Adrenal gland (tissue), 19 donors: ENCODE measurements at places on chromosomes 16 and 17. TPM values are rescaled to one million over a fixed set of nuclear protein-coding genes. Genes with fewer than 3 reads are reported as not detected.

SLC5A11 gene
- total RNA-seq, result not detected

NOTUM gene
- total RNA-seq, result not detected

CAPNS2 gene
- total RNA-seq, result not detected

ATP2A3 gene
- total RNA-seq, result 14.3 TPM

GLTPD2 gene
- not detected for total RNA-seq

DPEP3 gene
- not detected for total RNA-seq

GPR142 gene
- total RNA-seq, result not detected

ZNF319 gene
- 17.9 TPM for total RNA-seq

AATK gene
- total RNA-seq, result 13.4 TPM

CES5A gene
- total RNA-seq, result not detected

QPRT gene
- 143 TPM for total RNA-seq

DNA sequence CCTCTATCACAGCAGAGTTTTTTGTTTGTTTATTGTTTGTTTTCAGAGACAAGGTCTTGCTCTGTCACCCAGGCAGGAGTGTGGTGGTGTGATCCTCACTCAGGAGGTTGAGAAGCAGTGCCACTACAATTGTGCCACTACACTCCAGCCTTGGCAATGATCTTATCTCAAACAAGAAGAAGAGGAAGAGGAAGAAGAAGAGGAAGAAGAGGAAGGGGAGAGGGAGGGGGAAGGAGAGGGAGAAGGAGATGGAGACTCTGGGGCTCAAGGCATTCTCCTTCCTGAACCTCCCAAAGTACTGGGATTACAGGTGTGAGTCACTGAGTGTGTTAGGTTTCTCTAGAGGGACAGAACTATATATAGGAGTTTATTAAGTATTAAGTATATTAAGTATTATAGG lies 17.1 kb upstream of the C17orf58 start:
- no peaks in the 10 kb centered on the region for H3K4me1 ChIP-seq
- no peak overlapping the region for H3K27ac ChIP-seq
- DNase-seq, result no peak
- no peak overlapping the region for H3K4me3 ChIP-seq
- no peaks in the 10 kb centered on the region for H3K36me3 ChIP-seq
- no peaks in the 10 kb centered on the region for H3K27me3 ChIP-seq

DNA sequence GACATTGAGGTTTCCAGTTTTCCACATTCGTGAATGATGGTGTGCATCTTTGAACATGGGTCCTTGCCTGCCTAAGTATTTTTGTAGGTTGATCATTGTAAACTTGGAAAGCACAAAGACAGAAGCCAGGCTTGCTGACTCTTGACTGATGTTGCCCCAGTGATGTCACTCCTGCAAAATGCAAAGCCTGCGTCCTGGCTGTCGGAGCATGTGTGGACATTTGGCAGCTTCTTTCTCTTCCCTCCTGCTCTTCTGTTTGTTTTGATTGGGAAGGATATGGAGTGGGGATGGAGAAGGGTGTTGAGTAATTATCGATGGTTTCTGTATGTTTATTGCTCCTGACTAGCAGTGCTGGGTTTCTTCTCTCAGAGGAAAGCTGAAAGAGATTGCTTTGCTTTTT lies 3.2 kb downstream of the NDE1 start:
- H3K4me3 ChIP-seq, result no peak overlapping the region
- no peaks in the 10 kb centered on the region for H3K36me3 ChIP-seq
- H3K27me3 ChIP-seq, result no peaks in the 10 kb centered on the region
- no peak overlapping the region for H3K27ac ChIP-seq
- no peak for DNase-seq

GRCh38 chr17:1030684-1031532 lies 34.0 kb downstream of the TIMM22 start:
- peak; percentile 89 for DNase-seq
- peak overlapping the region; percentile 52 for H3K27ac ChIP-seq
- H3K4me1 ChIP-seq, result peaks cover 16% of the 10 kb centered on the region
- no peaks in the 10 kb centered on the region for H3K27me3 ChIP-seq

GRCh38 chr17:66417300-66417719 lies 114.9 kb downstream of the PRKCA start:
- no peaks in the 10 kb centered on the region for H3K36me3 ChIP-seq
- H3K27ac ChIP-seq, result no peak overlapping the region
- H3K27me3 ChIP-seq, result no peaks in the 10 kb centered on the region
- no peak overlapping the region for H3K4me3 ChIP-seq

- no peak overlapping the region for H3K27ac ChIP-seq
- no peaks in the 10 kb centered on the region for H3K4me1 ChIP-seq
- no peaks in the 10 kb centered on the region for H3K36me3 ChIP-seq
- no peak overlapping the region for H3K4me3 ChIP-seq
Observed at GRCh38 chr16:66596986-66597848, 7.3 kb upstream of the CMTM3 start.

DNA sequence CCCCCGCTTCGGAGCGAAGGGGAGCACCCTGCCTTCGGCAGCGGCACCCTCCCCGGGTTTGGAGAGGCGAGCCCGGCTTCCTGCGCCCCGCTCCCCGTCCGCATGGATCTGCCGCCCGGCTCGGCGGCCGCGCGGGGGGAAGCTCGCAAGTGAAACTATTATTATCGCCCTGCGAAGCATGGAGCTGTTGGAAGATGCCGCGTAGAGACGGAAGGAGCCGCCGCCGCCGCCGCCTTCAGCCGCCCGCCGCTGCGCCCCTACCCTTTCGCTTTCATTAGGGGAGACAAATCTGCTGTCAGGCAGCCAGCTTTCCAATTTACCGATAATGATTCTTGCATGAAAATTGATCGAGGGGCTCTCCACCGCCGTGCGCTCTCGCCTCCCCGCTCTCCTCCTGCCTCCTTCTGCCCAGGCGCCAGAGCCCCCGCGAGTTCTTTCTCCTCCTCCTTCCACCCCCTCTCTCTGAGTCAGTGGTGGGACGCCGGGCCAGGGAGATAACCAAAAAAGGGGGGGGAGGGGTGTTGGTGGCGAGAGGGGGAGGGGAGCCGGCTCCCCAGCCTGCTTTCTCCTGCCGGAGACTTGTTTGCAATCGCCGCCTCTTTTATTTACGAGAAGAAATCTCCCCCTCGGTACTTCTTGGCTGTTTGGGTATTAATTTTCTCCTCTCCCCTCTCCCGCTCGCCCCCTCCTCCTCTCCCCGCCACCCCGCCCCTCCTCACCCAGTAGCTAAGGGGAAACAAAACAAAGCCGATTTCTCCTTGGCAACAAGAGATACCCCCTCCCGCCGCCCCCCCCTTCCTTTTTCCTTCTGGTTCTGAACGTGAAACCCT lies 58.0 kb upstream of the GSE1 start:
- peak; percentile 87 for DNase-seq
- peak overlapping the region; percentile 99 for H3K4me3 ChIP-seq
- H3K27me3 ChIP-seq, result no peaks in the 10 kb centered on the region
- H3K36me3 ChIP-seq, result no peaks in the 10 kb centered on the region
- peaks cover 49% of the 10 kb centered on the region for H3K4me1 ChIP-seq
- H3K27ac ChIP-seq, result peak overlapping the region; percentile 79

- no peak overlapping the region for H3K27ac ChIP-seq
- no peaks in the 10 kb centered on the region for H3K36me3 ChIP-seq
- DNase-seq, result no peak
- H3K4me3 ChIP-seq, result no peak overlapping the region
- H3K4me1 ChIP-seq, result peaks cover 50% of the 10 kb centered on the region
- no peaks in the 10 kb centered on the region for H3K27me3 ChIP-seq
Observed at GRCh38 chr16:85566561-85567100, 46.5 kb upstream of the GSE1 start.

DNA sequence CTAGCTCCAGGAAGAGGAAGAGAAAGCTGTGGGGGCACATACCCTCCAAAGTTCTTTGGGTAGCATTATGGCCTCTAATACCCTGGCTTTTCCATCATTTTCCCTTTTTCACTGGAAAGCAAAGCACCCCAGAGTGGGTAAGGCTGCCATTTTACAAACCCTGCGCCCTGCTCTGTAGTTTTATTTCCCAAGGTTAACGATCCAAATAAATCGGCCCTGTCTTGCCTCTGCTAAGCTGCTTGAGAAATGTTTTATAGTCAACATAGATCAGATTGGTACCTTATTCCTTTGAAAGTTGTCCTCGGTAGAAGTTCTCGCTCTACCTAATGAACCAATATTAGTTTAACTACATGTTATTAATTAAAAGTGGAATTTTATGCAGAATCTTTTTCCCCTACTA lies 328.2 kb downstream of the NPIPA8 start:
- no peak for DNase-seq
- H3K27me3 ChIP-seq, result no peaks in the 10 kb centered on the region
- no peak overlapping the region for H3K27ac ChIP-seq
- no peaks in the 10 kb centered on the region for H3K4me1 ChIP-seq
- no peak overlapping the region for H3K4me3 ChIP-seq

DNA sequence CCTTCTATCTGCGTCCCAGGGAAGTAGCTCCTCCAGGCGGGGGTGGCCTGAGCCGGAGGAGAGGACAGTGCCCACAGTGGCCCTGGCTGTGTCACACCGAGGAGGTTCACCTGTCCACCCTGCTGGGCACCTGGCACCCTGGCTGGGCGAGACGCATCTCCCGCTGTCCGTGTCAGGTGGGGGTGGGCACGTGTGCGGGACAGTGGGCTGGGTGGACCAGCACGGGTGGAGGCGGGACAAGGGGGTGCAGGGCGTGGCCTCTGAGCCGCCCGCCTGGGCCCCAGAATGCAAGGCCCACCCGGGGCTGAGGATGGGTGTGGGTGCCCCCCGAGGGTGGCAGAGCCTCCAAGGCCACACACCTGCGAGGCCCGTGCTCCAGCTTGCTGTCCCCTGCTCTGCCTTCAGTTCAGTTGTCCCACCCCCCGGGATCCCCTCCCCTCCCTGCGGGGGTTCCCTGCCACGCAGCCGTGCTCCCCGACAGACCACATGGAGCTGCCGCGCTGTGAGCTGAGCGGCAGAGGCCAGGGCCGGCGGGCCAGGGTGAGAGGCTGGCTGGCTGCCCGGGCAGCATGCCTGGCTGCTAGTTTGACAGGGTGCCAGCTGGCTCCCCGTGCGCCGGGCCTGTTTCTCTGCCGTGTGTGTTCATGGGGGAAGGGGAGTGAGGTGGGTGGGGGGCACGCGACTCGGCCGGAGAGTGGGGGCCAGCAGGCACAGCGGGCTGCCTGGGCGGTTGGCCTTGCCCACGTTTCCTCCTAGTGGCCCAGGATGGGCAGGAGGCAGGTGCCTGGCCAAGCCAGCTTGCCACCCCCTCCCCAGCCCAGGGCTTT lies 33.9 kb downstream of the BAHCC1 start:
- no peaks in the 10 kb centered on the region for H3K36me3 ChIP-seq
- peak; percentile 92 for DNase-seq
- peaks cover 18% of the 10 kb centered on the region for H3K4me1 ChIP-seq
- no peak overlapping the region for H3K27ac ChIP-seq
- H3K27me3 ChIP-seq, result no peaks in the 10 kb centered on the region

- no peaks in the 10 kb centered on the region for H3K4me1 ChIP-seq
- no peak overlapping the region for H3K4me3 ChIP-seq
- no peak for DNase-seq
- H3K36me3 ChIP-seq, result no peaks in the 10 kb centered on the region
- peaks cover 12% of the 10 kb centered on the region for H3K27me3 ChIP-seq
Observed at GRCh38 chr16:842711-843560, 42.4 kb upstream of the GNG13 start.

- DNase-seq, result no peak
- H3K4me1 ChIP-seq, result peaks cover 9% of the 10 kb centered on the region
- H3K27ac ChIP-seq, result no peak overlapping the region
- no peak overlapping the region for H3K4me3 ChIP-seq
- H3K27me3 ChIP-seq, result no peaks in the 10 kb centered on the region
- H3K36me3 ChIP-seq, result peaks cover 31% of the 10 kb centered on the region
Observed at GRCh38 chr16:75621170-75621477, 2.0 kb downstream of the ADAT1 start.

- peaks cover 16% of the 10 kb centered on the region for H3K4me1 ChIP-seq
- H3K36me3 ChIP-seq, result no peaks in the 10 kb centered on the region
- no peak overlapping the region for H3K4me3 ChIP-seq
- no peak for DNase-seq
Observed at GRCh38 chr16:11589198-11589550, 2.5 kb upstream of the LITAF start.

DNA sequence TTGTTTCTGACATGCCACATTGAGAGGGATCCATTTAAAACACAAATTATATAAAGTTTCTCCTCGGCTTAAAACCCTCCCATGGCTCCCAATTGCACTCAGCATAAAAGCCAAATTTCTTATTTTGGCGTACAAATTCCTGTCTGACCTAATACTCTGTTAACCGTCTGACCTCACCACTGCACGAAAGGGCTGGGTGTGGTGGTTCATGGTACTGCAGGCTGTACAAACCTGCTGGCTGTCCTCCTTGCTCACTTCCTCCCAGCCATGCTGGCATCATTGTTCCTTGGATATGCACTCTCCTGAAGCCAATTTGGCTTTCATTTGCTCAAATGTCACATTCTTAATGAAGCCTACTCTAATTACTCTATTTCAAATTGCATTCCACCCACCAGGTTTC lies 301.6 kb upstream of the C16orf82 start:
- no peak for DNase-seq
- H3K27ac ChIP-seq, result no peak overlapping the region
- no peaks in the 10 kb centered on the region for H3K4me1 ChIP-seq
- no peaks in the 10 kb centered on the region for H3K27me3 ChIP-seq
- H3K4me3 ChIP-seq, result no peak overlapping the region

DNA sequence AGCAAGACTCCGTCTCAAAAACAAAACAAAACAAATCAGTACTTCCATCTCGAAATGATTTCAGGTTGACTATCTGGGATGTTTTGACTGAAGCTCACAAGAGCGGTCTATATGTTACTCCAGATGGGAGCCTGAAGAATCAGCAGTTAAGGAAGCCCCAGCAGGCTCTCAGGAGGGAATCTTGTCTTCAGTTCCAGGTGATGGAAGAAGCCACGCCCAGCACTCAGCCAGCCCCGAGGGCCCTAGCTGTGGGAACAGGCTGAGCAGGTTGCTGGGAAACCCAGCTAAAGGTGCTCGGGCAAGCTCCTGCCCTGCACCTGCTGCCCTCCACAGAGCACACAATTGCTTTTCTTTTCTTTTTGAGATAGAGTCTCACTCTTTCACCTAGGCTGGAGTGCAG lies 32.4 kb downstream of the WIPI1 start:
- H3K4me1 ChIP-seq, result no peaks in the 10 kb centered on the region
- H3K36me3 ChIP-seq, result no peaks in the 10 kb centered on the region
- H3K27me3 ChIP-seq, result no peaks in the 10 kb centered on the region

DNA sequence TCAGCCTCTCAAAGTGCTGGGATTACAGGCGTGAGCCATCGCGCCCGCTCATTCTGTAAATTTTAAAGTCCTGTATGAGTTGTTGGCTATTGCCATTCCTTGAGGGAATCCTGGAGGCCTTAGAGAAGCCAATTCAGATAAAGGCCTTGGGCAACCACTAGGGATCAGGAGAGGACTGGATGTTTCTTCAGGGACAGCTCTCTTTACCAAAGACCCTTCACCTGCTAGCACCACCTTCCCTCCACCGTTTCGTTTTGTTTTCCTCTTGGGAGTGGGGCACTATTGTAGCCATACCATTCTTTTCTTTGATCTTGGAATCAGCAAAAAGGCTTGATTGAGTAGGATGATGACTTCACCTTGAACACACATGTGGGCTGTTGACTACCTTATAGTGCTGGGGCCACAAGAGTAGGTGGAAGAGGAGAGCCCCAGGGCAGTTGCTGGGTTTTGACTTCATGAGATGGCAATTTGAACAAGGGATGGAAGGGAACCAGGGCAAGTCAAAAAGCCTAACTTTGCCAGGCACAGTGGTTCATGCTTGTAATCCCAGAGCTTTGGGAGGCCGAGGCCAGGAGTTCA lies 7.0 kb upstream of the ANKRD40CL start:
- no peaks in the 10 kb centered on the region for H3K27me3 ChIP-seq
- H3K27ac ChIP-seq, result no peak overlapping the region
- H3K36me3 ChIP-seq, result no peaks in the 10 kb centered on the region
- H3K4me3 ChIP-seq, result no peak overlapping the region
- no peak for DNase-seq
